ENCODE measurements at places on chromosomes 2 and 18.

GRCh38 chr18:12271376-12272235, 17.4 kb downstream of the CIDEA start:
- DNase-seq: peak; percentile 67

- DNase-seq: no peak
Observed at GRCh38 chr2:19532547-19533196, 174.2 kb upstream of the OSR1 start.

GRCh38 chr18:48675912-48676311, 137.1 kb downstream of the CTIF start:
- DNase-seq: no peak

DNA sequence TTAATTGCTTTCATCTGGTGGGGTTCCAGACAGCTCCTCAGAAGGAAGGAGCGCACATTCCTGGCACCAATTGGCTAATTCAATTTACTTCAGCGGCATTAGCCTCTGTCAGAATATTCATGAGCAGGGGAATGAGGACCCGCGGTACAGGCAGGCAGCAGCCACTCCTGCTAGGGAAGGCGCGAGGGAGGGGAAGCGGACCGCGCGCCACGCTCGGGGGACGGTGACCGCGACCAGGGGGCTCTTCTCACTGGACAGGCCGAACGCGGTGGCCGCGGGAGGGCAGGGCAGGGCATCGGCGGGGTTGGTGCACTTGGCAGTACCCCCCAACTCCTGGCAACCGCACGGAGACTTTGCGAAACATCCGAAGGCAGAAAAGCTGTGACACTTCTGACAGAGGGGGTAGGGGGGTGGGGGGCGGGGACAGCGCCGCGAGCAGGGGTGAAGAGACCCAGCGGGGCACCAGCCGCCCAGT, at the start of gene CDH20:
Gene CDH20 (plus strand): TSS at position 160 of the 475 bp plus-strand sequence.
- DNase-seq: no peak

GRCh38 chr2:85763132-85763531, 9.3 kb downstream of the ATOH8 start:
- no peak for DNase-seq

DNA sequence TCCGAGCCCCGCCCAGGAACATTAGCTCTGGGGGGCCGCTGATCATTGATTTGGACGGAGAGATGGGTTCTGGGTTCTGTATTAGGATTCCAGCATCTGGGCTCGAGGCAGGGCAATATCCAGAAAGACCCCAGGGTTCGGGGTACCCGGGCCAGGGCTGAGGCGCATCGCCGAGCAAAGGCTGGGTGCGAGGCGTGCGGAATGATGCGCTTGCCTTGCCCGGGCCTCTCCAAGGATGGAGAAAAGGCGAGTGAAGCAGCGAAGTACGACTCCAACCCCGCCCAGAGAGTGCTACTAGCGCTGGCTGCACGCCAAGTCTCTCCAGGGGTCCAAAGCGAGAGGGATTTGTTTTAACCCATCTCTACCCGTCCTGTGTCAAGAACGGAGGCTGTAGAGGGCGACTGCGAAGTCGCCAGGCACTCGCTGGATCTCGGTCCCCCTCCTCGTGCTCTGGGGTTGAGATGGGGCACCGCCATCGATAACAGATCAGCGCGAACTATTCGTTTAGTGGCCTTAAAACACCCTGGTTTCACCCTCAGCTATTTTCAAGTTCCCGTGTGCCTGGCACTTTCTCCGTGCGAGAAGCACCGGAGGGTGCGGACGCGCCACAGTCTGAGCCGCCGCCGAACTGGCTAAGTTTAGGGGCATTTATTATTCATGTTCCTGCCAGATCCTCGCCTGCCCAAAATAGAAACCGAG, 1.9 kb downstream of the ADCYAP1 start:
- no peak for DNase-seq

GRCh38 chr18:37006742-37007141, 177.8 kb downstream of the KIAA1328 start:
- DNase-seq: no peak

GRCh38 chr2:201932511-201932910, 101.1 kb upstream of the FZD7 start:
- DNase-seq: no peak

GRCh38 chr18:3179430-3180089, 40.2 kb downstream of the MYOM1 start:
- DNase-seq: no peak

DNA sequence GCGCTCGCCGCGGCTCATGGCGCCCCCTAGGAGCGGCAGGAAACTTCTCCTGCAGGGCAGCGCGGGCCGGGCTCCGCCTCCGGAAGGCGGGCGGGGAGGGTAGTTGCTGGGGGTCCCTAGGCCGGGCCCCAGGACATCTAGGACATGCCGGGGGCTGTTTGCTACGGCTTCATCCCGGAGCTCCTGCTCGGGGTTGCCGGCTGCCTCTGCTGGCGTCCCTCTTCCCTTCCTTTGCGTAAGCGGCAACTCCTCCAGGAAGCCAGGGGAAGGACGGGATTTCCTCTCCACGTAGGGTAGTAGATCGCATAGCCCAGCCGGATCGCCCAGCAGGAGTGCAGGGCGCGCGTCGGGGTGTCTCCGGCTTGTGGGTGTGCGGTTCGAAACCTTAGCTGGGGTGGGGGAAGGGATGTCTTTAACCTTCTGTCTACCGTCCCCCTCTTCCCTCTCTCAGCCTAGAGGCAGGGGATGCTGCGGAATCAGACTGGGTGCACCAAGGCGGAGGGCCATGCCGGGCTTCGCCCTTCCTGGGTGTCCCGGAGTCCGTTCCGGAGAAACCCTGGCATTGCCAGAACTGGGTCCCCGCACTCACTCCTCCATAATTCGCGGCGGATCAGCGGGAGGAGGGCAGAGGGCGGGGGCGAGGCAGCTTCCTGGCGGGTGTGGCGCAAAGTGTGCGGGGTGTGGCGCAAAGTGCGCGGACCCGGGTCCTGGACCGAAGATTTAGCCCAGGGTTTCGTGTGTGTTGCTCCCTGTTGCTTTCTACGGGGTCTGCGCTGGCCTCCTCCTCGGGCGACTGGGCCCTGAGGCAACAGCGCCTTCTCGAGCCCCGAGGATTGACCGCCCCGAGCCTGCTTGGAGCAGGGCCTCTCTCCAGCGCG, 12.2 kb upstream of the SKOR2 start:
- DNase-seq: no peak

DNA sequence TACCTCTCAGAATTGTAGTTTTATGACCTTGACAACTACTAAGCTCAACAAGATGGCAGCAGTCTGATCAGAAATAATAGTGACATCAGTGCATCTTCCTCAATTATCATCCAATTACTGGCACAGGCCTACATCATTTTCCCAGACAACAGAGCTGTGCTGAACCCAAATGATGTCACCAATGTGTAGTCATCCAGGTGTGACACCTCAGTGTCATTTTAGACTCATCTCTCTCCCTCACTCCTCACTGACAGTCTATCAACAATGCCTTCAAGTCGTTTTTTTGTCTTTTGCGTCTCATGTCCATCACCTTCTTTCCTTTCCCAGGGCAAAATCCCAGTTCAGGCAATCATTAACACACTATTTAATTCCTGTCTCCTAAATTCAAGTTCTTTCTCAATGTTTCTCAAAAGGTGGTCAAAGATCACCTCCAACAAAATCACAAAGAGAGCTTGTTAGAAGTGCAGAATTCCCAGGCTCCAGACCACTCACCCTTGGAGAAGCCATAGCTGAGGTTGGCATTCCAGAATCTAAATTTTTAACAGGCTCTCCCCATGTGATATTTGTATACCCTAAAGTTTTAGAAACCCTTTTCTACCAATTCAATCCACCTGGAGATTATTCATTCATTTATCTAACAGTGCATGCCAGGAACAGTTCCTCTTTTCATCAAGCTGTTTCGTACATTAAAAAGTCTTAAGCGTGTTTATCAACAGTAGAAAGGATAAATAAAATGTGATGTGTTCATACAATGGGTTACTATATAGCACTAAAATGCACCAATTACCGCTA, 125.3 kb upstream of the KLF7 start:
- DNase-seq: no peak

- DNase-seq: no peak
Observed at GRCh38 chr2:176647325-176648165, 378.3 kb downstream of the MTX2 start.

DNA sequence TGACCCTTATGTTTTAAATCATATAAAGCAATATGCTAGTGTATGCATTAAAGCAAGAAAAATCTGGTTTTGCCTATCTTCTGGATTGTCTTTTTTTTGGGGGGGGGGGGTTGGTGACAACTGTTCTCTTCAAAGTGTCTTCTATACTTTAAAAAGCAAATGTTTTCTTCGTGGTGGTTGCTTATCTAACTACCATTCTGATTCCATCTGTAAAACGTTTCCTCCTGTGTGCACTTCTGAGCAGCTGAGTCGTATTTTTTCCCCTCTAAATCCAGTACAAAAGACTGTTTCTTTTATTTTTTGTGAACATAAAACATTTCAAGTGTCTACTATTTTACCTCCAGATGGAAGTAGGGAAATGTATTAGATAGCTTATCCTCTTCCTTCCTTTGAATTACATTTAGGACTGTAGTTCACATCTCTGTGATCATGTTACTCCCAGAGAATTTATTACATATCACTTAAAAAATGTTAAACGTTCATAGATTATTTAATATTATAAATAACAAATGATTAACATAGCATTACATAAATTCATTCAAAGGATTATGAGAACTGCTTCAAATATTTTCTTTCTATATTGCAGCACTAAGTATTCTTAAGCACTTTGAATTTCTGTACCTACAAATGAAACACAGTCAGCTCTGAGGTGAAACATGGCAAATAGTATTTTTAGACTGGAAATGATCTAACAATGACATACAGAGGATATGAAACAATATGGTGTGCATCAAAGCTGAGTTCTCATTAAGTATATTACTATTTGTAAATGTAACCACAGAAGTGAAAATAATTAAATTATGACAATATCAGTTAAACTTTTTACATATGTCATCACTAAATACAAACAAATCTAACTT, 56.4 kb downstream of the SCN3A start:
- DNase-seq: no peak

DNA sequence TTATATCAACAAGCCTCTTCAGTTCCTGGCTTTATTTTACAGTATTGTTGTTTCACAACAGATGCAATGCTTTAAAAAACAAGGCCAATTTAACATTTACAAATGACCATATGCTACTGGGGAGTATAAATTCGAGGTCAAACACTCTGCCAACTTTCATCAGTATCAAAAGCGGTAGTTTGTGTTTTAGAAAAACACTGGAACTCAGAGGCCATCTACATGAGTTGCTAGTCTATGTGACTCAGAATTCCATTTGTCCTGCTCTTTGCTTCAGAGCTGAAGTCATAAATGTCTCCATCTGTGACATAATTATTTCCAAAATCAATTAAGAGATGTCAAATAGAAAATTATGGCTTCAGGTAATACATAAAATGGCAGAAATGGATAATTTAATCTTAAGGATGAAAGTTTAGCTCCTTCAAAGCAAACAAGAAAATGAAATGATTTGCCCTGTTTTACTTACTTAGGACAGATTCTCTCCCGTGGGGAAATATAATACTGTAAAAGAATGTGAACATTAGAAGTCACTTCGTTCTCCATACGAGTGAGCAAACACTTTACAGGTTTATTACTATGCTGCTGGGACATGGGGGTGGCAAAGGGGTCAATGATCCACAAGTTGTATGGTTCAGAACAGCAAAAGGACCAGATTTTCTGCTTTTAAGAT, 3.7 kb downstream of the MEX3C start:
- peak; percentile 28 for DNase-seq

GRCh38 chr2:108921096-108922030, 67.7 kb downstream of the EDAR start:
- DNase-seq: no peak

GRCh38 chr2:35443087-35443486, 912.5 kb upstream of the CRIM1 start:
- DNase-seq: no peak

- peak; percentile 59 for DNase-seq
Observed at GRCh38 chr18:32300914-32301313, 111.1 kb downstream of the MEP1B start.

DNA sequence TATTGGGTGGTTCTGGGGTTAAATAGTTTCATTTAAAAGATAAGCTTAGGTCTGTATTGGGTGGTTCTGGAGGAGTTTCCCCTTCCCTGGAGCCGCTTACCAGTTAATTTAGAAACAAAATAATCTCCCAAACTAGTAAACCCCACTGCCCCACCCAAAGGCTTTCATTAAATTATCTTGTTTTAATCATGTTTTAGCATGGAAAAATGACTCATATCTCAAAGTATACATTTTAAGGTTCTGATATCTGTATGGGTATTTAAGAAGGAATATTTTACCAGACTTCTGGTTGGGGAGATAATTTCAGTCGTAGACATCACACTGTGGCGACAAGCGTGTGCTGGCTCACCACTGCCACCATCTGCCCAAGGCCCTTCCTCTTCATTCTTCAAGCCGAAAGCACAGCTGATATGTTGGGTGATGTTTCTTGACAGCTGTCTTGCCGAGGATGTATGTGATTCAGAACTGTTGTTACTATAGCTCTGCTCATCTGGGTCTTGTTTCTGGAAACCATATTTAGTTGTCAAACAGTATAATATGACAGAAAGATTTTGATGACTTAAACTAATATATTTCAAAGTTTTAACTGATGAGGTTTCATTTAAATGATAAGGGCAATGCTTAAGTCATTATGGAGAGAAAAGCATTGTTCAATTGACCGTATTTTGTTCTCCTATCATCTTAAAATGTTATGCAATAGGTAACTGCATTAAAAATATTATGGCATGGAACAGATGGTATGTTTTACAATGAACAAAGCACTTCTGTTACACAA, 5.1 kb downstream of the FIGLA start:
- no peak for DNase-seq

DNA sequence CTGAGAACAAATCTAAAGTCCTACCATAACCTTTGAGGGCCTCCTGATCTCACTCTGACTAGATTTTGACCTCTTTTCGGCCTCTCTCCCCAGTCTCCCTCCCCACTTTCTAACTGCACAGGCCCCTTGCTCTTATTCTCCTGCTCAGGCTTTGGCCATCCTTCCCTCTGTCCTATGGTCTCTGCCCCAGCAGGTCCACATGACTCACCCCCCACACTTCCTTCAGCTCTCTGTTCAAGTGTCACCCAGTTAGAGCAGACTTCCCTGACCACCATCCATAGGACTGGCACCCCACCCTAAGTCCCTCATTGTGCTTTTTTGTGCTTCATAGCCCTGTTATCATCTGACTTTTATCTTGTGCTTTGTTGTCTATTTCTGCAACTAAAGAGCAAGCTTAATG, 41.2 kb upstream of the NT5C1B start:
- no peak for DNase-seq

GRCh38 chr18:38297910-38298309, 732.3 kb upstream of the CELF4 start:
- no peak for DNase-seq

- DNase-seq: peak; percentile 23
Observed at GRCh38 chr2:219119422-219120043, 41.1 kb downstream of the NHEJ1 start.

GRCh38 chr18:26700728-26701127, 152.4 kb upstream of the KCTD1 start:
- DNase-seq: no peak

GRCh38 chr2:949384-950079, 1.1 kb upstream of the SNTG2 start:
- no peak for DNase-seq

DNA sequence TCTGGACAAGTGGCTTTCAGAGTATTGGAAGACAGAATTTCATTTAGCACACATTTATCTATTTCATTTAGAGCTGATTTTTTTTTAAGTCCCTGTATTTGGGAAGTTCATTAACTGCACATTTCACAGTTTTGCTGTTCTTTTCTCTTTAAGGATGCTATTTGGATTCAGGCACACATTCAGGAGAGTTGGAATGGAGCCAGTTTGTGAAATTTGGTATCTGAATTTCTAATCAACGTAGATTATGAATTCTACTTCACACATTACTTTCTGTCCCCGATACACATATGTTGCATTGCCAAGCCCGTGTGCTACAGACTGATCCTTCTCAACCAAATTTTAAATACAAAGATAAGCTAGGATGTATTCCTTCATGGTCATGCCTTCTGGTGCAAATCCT, 503.9 kb downstream of the IRS1 start:
- DNase-seq: no peak
